ENCODE measurements at places on chromosomes 2 and 18.

DNA sequence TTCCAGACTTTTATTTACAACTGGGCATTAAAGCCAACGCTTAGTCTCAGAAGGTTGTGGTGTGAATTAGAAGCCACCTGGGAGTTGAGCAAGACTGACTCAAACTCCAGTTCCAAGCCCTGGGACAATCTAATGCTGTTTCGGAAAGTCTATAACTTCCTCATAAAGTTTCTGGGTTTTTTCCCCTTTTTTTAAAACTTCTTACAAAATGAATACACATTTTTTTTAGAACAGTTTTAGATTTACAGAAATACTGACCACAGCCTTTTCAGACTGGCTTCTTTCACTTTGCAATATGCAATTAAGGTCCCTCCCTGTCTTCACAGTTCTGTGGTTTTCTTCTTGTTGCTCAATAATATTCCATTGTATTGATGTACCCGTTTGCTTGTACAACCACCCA, 115.9 kb upstream of the TWIST2 start:
- no peak for DNase-seq

DNA sequence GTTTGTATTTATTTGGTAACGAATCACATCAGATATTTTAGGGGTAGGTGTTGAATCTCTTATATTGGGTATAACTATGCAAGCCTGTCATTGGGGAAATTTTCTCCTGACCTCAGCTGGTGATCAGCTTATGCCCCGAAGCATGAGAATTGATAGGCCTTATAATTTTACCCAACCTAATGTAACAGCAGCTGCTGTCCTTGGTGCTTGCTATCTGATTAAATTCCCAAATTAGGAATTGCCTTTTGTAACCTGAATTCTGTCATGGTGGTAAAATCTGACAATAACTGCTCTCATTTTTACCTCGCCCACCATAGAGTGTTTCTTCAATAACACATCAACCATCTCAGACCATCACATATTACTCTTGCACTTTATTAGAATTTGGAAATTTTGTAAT, 1542.6 kb upstream of the PIK3C3 start:
- no peak for DNase-seq

- no peak for DNase-seq
Observed at GRCh38 chr2:196956069-196956468, 29.6 kb upstream of the PGAP1 start.

GRCh38 chr18:78812067-78812466, 167.6 kb upstream of the SALL3 start:
- no peak for DNase-seq

- DNase-seq: no peak
Observed at GRCh38 chr2:67290451-67291290, 106.5 kb upstream of the ETAA1 start.

- DNase-seq: no peak
Observed at GRCh38 chr2:11128243-11128951, 26.9 kb upstream of the SLC66A3 start.
